ENCODE measurements at places on chromosomes 4 and X.

DNA sequence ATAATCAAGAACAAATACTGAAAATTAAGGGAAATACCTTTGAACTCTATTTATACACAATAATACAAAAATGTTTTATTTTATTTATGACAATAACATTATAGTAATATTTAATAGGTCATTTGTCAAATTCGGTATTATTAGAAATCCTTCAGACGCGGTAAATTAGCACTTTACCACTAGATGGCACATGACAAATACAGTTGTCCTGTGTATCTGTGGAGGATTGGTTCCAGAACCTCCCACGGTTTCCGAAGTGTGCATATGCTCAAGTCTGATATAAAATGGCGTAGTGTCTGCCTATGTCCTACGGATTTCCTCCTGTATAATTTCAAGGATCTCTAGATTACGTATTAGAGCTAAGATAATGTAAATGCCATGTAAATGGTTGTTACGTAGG is 8.1 kb upstream of the LINC00632 start:
- no peak for DNase-seq

- DNase-seq, result no peak
Observed at GRCh38 chr4:119765951-119766350, 137.3 kb upstream of the PDE5A start.

DNA sequence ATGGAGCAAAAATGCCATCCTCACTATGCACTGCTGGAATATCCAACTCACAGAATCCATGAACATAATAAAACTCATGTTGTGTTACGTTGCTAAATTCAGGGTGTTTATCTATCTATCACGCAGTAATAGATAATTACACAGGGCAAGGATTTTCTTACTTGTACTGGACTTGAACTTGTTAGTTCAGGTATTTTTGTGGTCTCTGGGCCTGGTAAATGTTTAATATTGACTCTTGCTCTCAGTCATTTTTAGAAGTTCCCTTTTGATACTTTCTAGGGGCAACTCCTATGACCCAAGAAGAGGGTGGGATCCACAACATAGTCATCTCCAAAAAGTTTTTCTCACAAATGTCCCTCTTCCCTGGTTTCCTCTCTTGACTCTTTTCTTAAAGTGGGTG is 522.4 kb upstream of the IGFBP7 start:
- DNase-seq, result no peak

DNA sequence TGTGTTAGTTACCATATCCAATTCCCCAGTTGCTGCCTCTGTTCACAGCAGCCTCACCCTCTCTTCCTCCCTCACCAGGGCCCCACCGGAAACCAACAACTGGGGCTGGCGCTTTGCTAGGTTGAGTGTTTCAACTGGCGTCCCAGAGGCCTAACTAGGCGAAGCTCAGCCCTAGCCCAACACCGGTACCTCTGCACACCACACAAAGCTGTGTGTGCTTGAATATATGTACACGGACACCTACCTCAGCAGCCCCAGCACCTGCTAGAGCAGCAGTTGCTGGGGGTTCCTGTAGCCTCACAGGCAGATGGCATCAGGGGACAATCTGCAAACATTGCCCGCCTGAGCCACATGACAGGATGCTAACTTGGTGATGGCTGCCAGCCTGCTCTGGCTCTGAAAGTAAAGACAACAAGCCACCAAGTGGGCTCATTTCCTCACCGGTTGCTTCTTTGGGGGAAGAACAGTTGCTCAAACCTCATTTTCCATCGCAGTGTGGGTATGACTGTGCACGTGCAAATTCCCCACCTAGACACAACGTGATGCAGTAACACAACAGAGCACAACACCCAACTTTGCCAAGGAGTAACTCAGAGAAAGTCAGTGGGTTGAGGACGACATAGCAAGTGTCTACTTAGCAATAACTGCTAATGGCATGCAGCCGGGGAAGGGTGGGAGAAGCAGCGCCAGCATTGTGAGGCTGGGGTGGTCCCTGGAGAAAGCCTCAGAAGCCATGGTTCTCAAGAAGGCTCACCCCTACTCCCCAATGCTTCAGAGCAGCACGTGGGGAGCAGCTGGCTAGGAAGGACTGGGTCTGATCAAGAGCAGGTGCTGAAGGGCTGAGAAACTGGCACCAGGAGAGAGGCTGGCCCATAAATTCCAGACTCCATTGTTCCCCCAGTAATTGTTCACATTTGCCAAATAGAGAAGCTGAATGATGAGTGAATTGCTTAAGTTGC is 139.5 kb downstream of the SH3KBP1 start:
- DNase-seq, result no peak

DNA sequence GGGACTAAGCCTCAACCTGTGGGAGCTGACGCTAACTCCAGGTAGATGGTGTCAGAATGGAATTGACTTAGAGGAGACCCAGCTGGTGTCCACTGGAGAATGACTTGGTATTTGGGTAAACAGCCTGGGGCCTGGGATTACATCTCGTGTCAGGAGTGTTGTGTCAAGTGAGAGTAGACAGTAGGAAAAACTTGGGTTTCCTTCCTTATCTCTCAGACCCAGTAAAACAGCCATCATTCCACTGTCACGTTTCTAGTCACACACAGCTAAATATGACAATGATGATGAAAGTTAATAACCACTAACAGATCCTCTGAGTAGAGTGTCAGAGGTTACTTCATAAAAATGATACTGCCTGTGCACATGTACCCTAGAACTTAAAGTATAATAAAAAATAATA is 13.8 kb downstream of the ZNF674 start:
- DNase-seq, result no peak

GRCh38 chr4:94714365-94715160 is 43.2 kb upstream of the BMPR1B start:
- no peak for DNase-seq

- no peak for DNase-seq
Observed at GRCh38 chr4:74042681-74043080, 4.2 kb upstream of the CXCL3 start.
